Activated CD8-positive, alpha-beta T cell treated with anti-CD3 and anti-CD28 coated beads for 36 hours (primary cell): ENCODE measurements at places on chromosomes 1 and 21. TPM values are rescaled to one million over a fixed set of nuclear protein-coding genes. Genes with fewer than 3 reads are reported as not detected.

DNA sequence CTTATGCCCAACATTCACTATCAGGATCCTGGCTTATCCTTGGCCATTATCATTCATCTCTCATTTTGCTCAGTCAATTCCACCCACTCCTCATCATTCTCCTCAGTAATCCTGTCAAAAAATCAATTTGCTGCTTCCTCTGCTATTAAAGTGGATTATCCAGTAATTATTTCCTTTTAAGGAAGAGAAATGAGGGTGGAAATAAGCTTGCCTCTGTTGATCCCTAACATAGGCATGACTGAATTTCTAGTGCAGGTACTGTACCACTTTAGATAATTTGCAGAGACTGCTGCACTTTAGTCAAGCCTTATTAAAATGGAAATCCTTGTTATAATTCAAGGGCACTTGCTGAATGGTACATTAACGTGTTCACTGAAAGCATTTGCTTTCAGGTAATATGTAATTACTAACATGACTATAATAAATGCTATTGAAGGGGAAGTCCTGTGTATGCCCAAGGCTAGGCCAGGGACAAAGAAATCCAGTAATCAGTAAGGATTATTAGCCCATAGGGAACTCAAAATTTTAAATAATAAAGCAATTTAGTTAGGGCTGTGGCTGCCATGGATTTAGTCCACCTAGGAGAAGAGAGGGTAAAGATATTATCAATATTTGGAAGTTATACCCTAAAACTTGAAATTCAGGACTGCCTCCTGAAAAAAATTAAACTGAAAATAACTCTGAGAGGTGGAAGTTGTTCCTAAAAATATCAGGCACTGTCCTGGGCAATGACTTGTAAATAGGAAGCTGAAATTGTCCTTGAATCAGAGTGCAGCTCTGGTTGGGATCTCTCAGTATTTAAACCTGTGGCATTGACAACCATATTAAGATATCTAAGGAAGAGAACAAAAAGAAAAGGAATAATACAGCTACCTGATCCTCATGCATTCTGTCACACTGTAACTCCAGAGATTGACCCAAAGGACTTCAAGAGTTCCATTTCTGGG is 43.4 kb downstream of the RGS2 start:
- H3K4me3 ChIP-seq: no peak overlapping the region
- H3K27me3 ChIP-seq: no peaks in the 10 kb centered on the region
- no peak for DNase-seq

CD160 gene
- 13.6 TPM for total RNA-seq

- no peaks in the 10 kb centered on the region for H3K4me1 ChIP-seq
- no peak overlapping the region for H3K27ac ChIP-seq
- no peak for DNase-seq
- H3K4me3 ChIP-seq: no peak overlapping the region
Observed at GRCh38 chr1:38370716-38371504, 324.3 kb upstream of the POU3F1 start.

MAST2 gene
- 19.5 TPM for total RNA-seq

GRCh38 chr1:2546515-2547209 is 9.5 kb upstream of the TNFRSF14 start:
- no peaks in the 10 kb centered on the region for H3K27me3 ChIP-seq
- peaks cover 27% of the 10 kb centered on the region for H3K4me1 ChIP-seq
- DNase-seq: peak; percentile 92
- peak overlapping the region; percentile 98 for H3K27ac ChIP-seq

DNA sequence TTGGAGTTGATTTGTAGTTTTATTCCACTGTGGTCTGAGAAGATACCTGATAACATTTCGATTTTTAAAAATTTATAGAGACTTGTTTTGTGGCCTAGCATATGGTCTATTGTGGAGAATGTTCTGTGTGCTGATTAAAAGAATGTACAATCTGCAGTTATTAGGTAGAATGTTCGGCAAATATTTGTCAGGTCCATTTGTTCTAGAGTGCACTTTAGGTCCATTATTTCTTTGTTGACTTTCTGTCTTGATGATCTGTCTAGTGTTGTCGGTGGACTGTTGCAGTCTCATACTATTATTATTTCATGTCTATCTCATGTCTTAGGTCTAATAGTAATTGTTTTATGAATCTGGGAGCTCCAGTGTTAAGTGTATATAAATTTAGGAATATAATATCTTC is 116.8 kb downstream of the NME7 start:
- H3K36me3 ChIP-seq: peaks cover 1% of the 10 kb centered on the region
- DNase-seq: no peak
- H3K27ac ChIP-seq: no peak overlapping the region
- H3K4me1 ChIP-seq: no peaks in the 10 kb centered on the region
- no peaks in the 10 kb centered on the region for H3K27me3 ChIP-seq

APCS gene
- total RNA-seq: not detected

RABGGTB gene
- total RNA-seq: 173 TPM

C4BPA gene
- total RNA-seq: not detected

OLIG1 gene
- total RNA-seq: 0.61 TPM

- no peak for DNase-seq
- no peaks in the 10 kb centered on the region for H3K36me3 ChIP-seq
- peaks cover 9% of the 10 kb centered on the region for H3K4me1 ChIP-seq
- peaks cover 1% of the 10 kb centered on the region for H3K27me3 ChIP-seq
- H3K4me3 ChIP-seq: no peak overlapping the region
Observed at GRCh38 chr1:1124786-1125642, 9.1 kb upstream of the C1orf159 start.

TCP10L gene
- total RNA-seq: 0.31 TPM

DNA sequence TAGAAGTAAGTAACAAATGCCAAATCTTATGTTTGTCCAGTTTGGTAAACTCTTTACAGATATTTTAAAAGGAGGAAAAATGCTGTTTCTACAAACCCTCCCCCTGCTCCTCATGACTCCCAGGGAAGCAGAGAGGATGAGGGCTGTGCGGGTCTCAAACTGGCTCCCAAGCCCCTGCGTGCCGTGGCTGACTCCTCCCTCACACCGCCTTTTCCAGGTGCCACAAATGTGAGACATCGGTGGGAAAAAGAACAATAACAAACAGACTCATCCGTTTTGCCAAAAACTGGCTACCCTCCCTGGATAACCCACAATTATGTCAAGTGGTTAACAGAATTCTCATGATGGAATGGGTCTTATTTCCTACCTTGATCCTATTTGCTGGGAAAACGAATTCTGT is 594.6 kb downstream of the PTPRU start:
- H3K4me3 ChIP-seq: no peak overlapping the region
- DNase-seq: no peak
- H3K27ac ChIP-seq: no peak overlapping the region

- no peak for DNase-seq
- no peaks in the 10 kb centered on the region for H3K27me3 ChIP-seq
- peak overlapping the region; percentile 66 for H3K27ac ChIP-seq
- no peak overlapping the region for H3K4me3 ChIP-seq
- peaks cover 23% of the 10 kb centered on the region for H3K36me3 ChIP-seq
Observed at GRCh38 chr1:36023098-36023769, 60.7 kb upstream of the TEKT2 start.

- H3K4me3 ChIP-seq: no peak overlapping the region
- no peak overlapping the region for H3K27ac ChIP-seq
- no peaks in the 10 kb centered on the region for H3K36me3 ChIP-seq
- DNase-seq: no peak
- no peaks in the 10 kb centered on the region for H3K4me1 ChIP-seq
Observed at GRCh38 chr1:66745451-66745850, 6.8 kb upstream of the DYNLT5 start.

GRCh38 chr1:181423301-181423918 is 59.9 kb upstream of the CACNA1E start:
- H3K27me3 ChIP-seq: peaks cover 13% of the 10 kb centered on the region
- no peaks in the 10 kb centered on the region for H3K36me3 ChIP-seq
- peak; percentile 69 for DNase-seq
- no peak overlapping the region for H3K27ac ChIP-seq
- no peak overlapping the region for H3K4me3 ChIP-seq
- peaks cover 13% of the 10 kb centered on the region for H3K4me1 ChIP-seq

DNA sequence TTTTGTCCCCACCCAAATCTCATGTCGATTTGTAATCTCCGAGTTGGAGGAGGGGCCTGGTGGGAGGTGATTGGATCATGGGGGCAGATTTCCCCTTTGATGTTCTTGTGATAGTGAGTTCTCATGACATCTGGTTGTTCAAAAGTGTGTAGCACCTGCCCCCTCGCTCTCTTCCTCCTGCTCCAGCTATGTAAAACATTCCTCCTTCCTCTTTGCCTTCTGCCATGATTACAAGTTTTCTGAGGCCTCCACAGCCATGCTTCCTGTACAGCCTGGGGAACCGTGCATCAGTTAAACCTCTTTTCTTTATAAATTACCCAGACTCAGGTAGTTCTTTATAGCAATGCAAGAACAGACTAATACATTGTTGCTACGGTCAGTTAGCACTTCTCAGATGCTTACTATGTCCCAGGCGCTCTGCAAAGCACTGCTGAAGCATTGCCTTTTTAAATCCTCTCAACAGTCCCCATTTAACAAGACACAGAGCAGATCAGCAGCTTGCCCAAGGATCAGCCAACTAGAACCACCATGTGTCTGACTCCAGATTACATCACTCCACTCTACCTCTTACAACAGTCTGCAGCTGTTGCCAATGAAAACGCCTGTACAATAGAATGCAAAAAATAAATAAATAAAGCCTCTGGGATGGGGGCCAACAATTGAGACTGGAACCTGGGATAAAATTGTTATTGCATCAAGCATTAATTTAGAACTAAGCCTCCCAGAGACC is 52.4 kb upstream of the USP1 start:
- no peaks in the 10 kb centered on the region for H3K36me3 ChIP-seq
- DNase-seq: no peak
- H3K27me3 ChIP-seq: peaks cover 4% of the 10 kb centered on the region

GRCh38 chr1:202565890-202566602 is 144.2 kb downstream of the SYT2 start:
- DNase-seq: peak; percentile 53
- H3K27me3 ChIP-seq: no peaks in the 10 kb centered on the region
- peaks cover 17% of the 10 kb centered on the region for H3K4me1 ChIP-seq
- H3K4me3 ChIP-seq: no peak overlapping the region
- H3K36me3 ChIP-seq: peaks cover 3% of the 10 kb centered on the region

- no peaks in the 10 kb centered on the region for H3K27me3 ChIP-seq
- no peak overlapping the region for H3K27ac ChIP-seq
- no peaks in the 10 kb centered on the region for H3K4me1 ChIP-seq
- H3K36me3 ChIP-seq: no peaks in the 10 kb centered on the region
Observed at GRCh38 chr1:10659646-10660540, 136.6 kb downstream of the CASZ1 start.

GRCh38 chr1:40049725-40050124 is 9.2 kb downstream of the CAP1 start:
- H3K27ac ChIP-seq: peak overlapping the region; percentile 90
- peaks cover 83% of the 10 kb centered on the region for H3K4me1 ChIP-seq
- H3K4me3 ChIP-seq: peak overlapping the region; percentile 38

DNA sequence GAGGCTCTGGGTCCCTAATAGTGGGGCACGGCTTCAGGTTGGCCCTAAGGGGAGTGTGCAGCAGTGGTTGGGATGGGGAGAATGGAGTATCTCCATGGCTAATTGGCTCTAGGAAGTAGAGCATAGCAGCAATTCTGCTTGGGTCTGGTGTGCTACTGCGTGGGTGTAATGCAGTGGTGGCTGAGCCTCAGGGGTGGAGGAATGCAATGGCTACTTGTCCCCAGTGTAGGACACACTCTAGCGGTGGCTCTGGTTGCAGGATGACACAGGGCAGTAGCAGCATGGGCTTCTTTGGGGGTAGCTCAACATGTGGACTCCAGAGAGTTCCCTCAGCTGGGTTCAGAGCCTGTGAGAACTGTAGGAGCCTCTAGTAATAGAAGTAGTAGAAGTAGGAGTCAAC is 91.2 kb upstream of the FAM78B start:
- H3K4me3 ChIP-seq: no peak overlapping the region
- H3K4me1 ChIP-seq: no peaks in the 10 kb centered on the region
- no peaks in the 10 kb centered on the region for H3K36me3 ChIP-seq
- H3K27me3 ChIP-seq: no peaks in the 10 kb centered on the region

CFHR1 gene
- total RNA-seq: not detected

RBP7 gene
- not detected for total RNA-seq

GRCh38 chr1:228059634-228060457 is 22.7 kb upstream of the ARF1 start:
- no peak overlapping the region for H3K27ac ChIP-seq
- peaks cover 5% of the 10 kb centered on the region for H3K4me1 ChIP-seq
- H3K4me3 ChIP-seq: peak overlapping the region; percentile 55
- H3K36me3 ChIP-seq: no peaks in the 10 kb centered on the region
- DNase-seq: peak; percentile 91

GRCh38 chr1:90434460-90434859 is 282.6 kb downstream of the BARHL2 start:
- no peak overlapping the region for H3K4me3 ChIP-seq
- H3K27ac ChIP-seq: no peak overlapping the region
- DNase-seq: no peak
- H3K27me3 ChIP-seq: peaks cover 2% of the 10 kb centered on the region

DNA sequence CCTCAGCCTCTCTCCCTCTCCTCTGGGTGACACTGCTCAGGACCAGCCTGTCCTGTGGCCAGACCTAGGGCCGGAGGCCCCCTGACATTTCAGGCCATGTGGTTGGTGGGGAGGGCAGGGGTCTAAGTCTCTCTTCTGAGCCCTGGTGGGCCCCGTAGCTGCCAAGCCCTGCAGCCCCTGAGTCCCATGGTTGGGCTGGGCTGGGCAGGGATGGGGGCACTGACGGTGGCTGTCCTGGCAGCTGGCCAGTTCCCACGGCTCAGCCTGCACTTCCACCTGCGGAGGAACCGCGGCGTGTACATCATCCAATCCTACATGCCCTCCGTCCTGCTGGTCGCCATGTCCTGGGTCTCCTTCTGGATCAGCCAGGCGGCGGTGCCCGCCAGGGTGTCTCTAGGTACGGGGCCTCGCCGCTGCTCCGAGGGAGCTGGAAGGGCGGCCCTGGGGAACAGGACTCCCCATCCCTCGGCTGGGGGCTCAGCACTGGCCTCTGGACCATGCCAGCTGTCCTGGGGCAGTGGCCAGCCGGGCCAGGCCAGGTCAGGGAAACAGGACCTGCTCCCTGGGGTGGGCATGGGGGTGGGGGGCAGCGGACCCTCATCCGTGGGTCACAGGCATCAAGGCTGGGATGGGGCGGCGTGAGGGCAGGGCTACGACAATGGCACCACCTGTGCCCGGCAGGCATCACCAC is 9.9 kb downstream of the GABRD start:
- no peaks in the 10 kb centered on the region for H3K36me3 ChIP-seq
- no peak overlapping the region for H3K4me3 ChIP-seq
- H3K27me3 ChIP-seq: no peaks in the 10 kb centered on the region
- no peaks in the 10 kb centered on the region for H3K4me1 ChIP-seq
- H3K27ac ChIP-seq: no peak overlapping the region

GRCh38 chr1:166703726-166704462 is 135.4 kb upstream of the POGK start:
- H3K4me1 ChIP-seq: peaks cover 7% of the 10 kb centered on the region
- no peak overlapping the region for H3K4me3 ChIP-seq
- H3K27ac ChIP-seq: no peak overlapping the region
- H3K27me3 ChIP-seq: peaks cover 12% of the 10 kb centered on the region

RHCE gene
- total RNA-seq: 0.56 TPM

CA6 gene
- 3.5 TPM for total RNA-seq

DNA sequence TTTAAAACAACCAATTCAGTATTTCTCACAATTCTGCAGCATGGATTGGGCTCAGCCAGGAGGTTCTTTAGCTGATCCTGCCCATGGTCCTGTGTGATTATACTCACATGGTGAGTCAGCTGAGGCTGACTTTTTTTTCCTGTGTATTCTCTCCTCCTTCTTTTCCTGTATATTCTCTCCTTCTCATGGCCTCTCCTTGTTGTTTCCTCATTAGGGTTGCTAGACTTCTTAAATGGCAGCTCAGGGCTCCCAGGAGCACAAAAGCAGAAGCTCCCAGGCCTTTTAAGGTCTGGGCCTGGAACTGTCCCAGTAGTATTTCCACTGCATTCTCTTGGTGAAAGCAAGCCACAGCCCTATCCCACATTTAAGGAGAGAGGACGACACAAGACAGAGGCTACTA is 26.8 kb downstream of the VANGL1 start:
- no peak overlapping the region for H3K27ac ChIP-seq
- no peaks in the 10 kb centered on the region for H3K27me3 ChIP-seq
- H3K36me3 ChIP-seq: peaks cover 2% of the 10 kb centered on the region
- H3K4me1 ChIP-seq: peaks cover 4% of the 10 kb centered on the region
- no peak for DNase-seq
